ENCODE measurements at places on chromosomes 3 and 15.

- no peak for DNase-seq
These were observed 10.5 kb downstream of the FILIP1L start for GRCh38 chr3:100103558-100104441.

DNA sequence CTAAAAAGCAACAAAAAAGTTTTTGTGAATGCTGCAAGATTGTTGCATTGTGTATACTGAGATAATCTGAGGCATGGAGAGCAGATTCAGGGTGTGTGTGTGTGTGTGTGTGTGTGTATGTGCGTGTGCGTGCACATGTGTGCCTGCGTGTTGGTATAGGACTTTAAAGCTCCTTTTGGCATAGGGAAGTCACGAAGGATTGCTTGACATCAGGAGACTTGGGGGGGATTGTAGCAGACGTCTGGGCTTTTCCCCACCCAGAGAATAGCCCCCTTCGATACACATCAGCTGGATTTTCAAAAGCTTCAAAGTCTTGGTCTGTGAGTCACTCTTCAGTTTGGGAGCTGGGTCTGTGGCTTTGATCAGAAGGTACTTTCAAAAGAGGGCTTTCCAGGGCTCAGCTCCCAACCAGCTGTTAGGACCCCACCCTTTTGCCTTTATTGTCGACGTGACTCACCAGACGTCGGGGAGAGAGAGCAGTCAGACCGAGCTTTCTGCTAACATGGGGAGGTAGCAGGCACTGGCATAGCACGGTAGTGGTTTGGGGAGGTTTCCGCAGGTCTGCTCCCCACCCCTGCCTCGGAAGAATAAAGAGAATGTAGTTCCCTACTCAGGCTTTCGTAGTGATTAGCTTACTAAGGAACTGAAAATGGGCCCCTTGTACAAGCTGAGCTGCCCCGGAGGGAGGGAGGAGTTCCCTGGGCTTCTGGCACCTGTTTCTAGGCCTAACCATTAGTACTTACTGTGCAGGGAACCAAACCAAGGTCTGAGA, 4.7 kb downstream of the BHLHE40 start:
- DNase-seq = peak; percentile 97

GRCh38 chr15:52060501-52060900, 41.5 kb downstream of the MAPK6 start:
- DNase-seq = no peak

GRCh38 chr3:113649174-113649845, 47.1 kb downstream of the USF3 start:
- no peak for DNase-seq

DNA sequence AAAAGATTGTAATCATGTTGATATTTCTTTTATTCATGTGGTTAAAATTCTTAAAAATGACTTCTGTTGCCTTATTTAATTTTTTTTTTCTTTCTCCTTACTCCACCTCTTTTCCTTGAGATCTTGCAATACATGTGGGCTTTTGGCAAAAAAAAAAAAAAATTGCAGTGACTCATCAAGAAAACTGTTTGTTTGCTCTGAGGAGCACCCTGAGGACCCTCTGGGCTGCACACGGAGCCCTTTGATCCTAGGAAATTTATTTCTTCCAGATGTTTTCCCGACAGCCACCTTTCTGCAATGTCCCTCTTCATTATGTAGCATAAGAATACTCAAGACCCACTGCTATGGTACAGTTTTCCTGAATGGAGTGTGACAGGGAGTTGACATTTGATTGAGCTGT, 371.7 kb downstream of the ZBTB20 start:
- DNase-seq = no peak

DNA sequence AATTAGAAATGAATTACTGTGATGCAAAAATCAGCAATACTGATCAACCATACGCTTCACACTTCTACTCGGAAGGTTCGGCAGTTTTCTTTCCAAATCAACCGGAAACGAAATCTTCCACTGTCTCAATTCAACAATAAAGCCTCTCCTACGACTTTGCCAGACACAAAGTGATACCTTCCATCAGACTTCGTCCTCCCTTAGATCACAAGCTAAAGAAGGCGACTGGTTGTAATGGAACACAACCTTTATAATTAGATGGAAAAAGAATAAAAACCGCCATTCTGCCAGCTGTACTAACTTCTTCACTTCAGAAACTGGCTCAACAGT, 618 bp downstream of the PARL start:
- DNase-seq = no peak

- no peak for DNase-seq
These were observed 38.0 kb downstream of the BBS4 start for GRCh38 chr15:72724028-72724427.

GRCh38 chr3:39013289-39013688, 38.5 kb downstream of the SCN11A start:
- no peak for DNase-seq

GRCh38 chr3:13709706-13710105, 160.8 kb downstream of the FBLN2 start:
- no peak for DNase-seq
